ENCODE measurements at places on chromosomes 12 and 14. TPM values are rescaled to one million over a fixed set of nuclear protein-coding genes. Genes with fewer than 3 reads are reported as not detected.

The PLBD1 gene
- total RNA-seq, result 28.6 TPM

DNA sequence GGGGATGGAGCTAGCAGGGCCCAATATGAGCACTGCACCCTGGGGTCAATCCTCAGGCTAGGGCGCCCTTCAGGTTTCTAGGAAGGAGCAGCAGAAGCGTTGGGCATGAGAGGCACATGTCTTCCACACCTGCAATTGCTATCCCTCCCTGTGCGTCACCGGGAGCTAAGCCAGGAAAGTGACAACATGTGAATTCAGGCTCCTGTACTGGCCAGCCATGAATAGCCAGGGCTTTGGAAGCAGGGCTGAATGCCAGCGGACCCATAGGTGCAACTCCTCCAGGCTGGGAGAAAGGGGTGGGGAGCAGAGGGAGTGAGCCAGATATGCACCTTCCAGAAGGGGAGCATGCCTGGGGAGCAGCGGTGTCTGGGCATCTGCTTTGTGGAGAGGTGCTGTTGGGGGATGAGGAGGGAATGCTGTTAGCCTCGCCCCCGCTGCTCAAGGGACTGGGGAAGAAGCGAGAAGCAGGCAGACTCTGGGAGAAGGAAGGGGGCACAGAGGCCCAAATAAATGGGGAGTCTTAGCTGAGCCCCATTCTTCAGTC, 6.1 kb downstream of the HOXC5 start:
- peak; percentile 69 for DNase-seq

GRCh38 chr12:118607831-118608230, 231.5 kb downstream of the SUDS3 start:
- DNase-seq, result no peak

The TAS2R10 gene
- total RNA-seq, result 0.82 TPM

The TEAD4 gene
- 40.9 TPM for total RNA-seq

Data from kidney (tissue), 22 donors.